Cardiac muscle cell (in vitro differentiated cells and primary cell): ENCODE measurements at places on chromosomes 6 and 20. TPM values are rescaled to one million over a fixed set of nuclear protein-coding genes. Genes with fewer than 3 reads are reported as not detected.

HLA-DQB1 gene
- 0.18 and 7.2 TPM in 2 replicates for total RNA-seq

MOXD1 gene
- total RNA-seq, result 19.0 and 30.6 TPM in 2 replicates

COL10A1 gene
- total RNA-seq, result 0.21 TPM in 1 of 2 replicates, not detected in the other

FERMT1 gene
- total RNA-seq, result 9.3 and 15.2 TPM in 2 replicates

RAMACL gene
- 0.14 and 0.45 TPM in 2 replicates for total RNA-seq

HLA-DOA gene
- total RNA-seq, result 0.25 and 0.74 TPM in 2 replicates

DNA sequence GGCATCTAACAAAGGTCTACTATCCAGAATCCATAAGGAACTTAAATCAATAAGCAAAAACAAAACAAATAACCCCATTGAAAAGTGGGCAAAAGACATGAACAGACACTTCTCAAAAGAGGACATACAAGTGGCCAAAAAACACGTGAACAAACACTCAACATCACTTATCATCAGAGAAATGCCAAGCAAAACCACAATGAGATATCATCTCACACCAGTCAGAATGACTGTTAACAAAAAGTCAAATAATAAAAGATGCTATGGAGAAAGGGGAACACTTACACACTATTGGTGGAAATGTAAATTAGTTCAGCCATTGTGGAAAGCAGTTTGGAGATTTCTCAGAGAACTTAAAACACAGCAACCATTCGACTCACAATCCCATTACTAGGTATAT is 19.4 kb upstream of the VNN1 start:
- H3K4me3 ChIP-seq, result no peak overlapping the region
- no peaks in the 10 kb centered on the region for H3K4me1 ChIP-seq
- no peaks in the 10 kb centered on the region for H3K36me3 ChIP-seq

DNA sequence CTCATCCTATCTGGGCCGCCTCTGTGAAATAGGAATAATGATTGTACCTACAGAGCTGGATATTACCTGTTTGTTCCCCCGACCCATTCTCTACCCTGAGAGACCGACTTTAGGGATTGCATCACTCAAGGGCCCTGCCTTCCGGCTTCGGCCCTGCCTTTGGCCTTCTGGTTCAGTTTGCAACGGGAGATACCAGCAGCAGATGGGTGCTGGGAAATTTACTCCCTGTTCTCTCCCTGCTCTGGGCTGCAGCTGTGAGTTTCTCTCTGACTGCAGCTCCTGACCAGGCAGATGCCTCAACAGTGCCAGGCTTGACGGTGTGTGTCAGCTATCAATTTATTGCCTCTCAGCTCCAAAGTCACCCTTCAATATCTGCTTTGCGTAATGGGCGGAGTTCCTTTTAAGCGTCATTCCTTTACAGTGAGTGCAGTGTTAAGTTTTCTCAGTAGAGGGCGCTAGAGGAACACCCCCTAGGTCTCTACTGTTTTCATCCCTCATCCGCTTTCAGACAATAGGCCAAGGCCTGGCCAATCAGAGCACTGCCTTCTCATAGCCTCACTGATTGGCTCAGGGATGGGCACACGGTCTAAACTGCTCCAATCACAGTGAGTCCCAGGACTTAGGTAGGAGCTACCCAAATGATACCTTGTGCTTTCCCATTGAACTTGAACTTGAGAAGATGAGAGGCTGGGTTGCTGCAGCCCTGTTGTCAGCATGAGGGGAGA is 30.0 kb downstream of the KCNG1 start:
- no peaks in the 10 kb centered on the region for H3K36me3 ChIP-seq
- peak; percentile 77 for DNase-seq
- no peaks in the 10 kb centered on the region for H3K4me1 ChIP-seq
- H3K27ac ChIP-seq, result no peak overlapping the region
- H3K27me3 ChIP-seq, result no peaks in the 10 kb centered on the region

DNA sequence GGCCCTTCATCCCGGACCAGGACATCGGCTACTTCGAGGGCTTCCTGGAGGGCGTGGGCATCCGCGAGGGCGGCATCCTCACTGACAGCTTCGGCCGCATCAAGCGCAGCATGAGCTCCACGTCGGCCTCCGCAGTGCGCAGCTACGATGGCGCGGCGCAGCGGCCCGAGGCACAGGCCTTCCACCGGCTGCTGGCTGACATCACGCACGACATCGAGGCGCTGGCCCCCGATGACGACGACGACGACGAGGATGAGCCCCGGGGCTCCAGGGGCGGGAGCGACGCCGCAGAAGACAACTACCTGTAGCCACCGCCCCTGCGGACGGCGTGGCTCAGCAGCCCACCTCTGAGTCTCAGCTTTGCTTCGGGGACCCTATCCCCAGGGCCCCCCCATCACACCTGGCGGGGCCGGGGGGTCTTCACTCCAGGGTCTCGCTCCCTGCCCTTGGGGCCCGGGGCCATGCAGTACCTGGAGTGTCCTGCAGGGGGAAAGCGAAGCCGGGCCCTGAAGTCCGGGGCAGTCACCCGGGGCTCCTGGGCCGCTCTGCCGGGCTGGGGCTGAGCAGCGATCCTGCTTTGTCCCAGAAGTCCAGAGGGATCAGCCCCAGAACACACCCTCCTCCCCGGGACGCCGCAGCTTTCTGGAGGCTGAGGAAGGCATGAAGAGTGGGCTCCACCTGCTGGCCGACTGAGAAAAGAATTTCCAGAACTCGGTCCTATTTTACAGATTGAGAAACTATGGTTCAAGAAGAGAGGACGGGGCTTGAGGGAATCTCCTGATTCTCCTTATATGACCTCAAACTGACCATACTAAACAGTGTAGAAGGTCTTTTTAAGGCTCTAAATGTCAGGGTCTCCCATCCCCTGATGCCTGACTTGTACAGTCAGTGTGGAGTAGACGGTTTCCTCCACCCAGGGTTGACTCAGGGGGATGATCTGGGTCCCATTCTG is 20.8 kb upstream of the HCK start:
- no peaks in the 10 kb centered on the region for H3K4me1 ChIP-seq
- DNase-seq, result peak; percentile 88
- no peak overlapping the region for H3K27ac ChIP-seq

- no peak overlapping the region for H3K27ac ChIP-seq
- DNase-seq, result no peak
- H3K36me3 ChIP-seq, result no peaks in the 10 kb centered on the region
Measured at GRCh38 chr6:127794405-127794804, 106.5 kb downstream of the THEMIS start.

- H3K4me1 ChIP-seq, result no peaks in the 10 kb centered on the region
- H3K27me3 ChIP-seq, result no peaks in the 10 kb centered on the region
- H3K36me3 ChIP-seq, result no peaks in the 10 kb centered on the region
- H3K4me3 ChIP-seq, result no peak overlapping the region
- H3K27ac ChIP-seq, result no peak overlapping the region
Measured at GRCh38 chr6:135567375-135568083, 70.0 kb upstream of the AHI1 start.

DNA sequence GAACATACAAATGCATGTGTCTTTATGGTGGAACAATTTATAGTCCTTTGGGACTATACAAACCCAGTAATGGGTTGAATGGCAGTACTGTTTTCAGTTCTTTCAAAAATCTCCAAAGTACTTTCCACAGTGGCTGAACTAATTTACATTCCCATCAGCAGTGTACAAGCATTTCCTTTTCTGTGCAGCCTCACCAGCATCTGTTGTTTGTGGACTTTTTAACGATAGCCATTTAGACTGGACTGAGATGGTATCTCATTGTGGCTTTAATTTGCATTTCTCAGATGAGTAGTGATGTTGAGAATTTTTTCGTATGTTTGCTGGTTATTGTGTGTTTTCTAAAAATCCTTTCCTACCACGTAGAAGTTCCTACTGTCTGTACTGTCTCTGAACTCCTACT is 327.2 kb upstream of the ZFP64 start:
- no peaks in the 10 kb centered on the region for H3K27me3 ChIP-seq
- no peak overlapping the region for H3K4me3 ChIP-seq
- no peak overlapping the region for H3K27ac ChIP-seq
- no peaks in the 10 kb centered on the region for H3K4me1 ChIP-seq

DNA sequence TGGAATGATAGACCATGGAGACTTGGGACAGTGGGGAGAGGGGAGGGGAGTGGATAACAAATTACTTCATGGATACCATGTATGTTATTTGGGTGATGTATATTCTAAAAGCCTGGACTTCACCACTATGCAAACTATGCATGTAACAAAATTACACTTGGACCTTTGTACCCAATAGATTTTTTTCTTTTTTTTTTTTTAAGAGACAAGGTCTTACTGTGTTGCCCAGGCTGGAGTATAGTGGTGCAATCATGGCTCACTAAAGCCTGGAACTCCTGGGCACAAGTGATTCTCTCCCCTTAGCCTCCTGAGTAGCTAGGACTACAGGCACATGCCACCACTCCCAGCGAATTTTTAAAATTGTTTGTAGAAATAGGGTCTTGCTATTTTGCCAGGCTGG is 45.3 kb downstream of the RIPOR2 start:
- no peak overlapping the region for H3K27ac ChIP-seq
- no peak for DNase-seq
- no peaks in the 10 kb centered on the region for H3K36me3 ChIP-seq
- no peak overlapping the region for H3K4me3 ChIP-seq
- peaks cover 14% of the 10 kb centered on the region for H3K4me1 ChIP-seq

DNA sequence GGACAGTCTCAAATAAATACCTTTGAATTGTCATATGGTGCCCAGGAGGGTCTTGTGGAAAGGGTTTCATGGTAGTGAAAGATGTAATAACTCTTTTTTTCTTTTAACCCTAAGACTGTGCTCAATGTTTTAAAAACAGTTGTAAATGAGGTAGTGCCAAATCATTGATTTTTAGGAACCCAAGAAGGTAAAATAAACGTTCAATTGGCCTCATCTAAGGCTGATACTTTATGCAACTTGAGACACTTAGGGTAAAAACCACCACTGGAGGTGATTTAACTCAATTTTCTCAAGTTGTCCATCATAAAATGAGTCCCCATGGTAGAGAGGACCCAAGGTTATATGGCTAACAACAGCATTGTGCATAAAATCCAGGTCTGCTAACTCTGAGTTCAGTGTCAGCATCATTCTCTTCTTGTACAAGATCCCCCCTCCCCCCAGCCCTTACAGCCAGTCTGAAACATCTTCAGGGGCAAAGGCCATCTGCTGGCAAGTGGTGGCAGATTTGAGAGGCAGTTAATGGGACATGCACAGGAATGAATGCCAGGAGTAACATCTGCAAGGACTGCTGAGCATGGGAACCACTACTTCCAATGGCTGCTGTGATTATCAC is 244.4 kb downstream of the GMPR start:
- DNase-seq, result no peak
- no peaks in the 10 kb centered on the region for H3K27me3 ChIP-seq
- H3K4me1 ChIP-seq, result peaks cover 21% of the 10 kb centered on the region
- peak overlapping the region; percentile 80 for H3K27ac ChIP-seq

- H3K36me3 ChIP-seq, result no peaks in the 10 kb centered on the region
- H3K27ac ChIP-seq, result no peak overlapping the region
- no peaks in the 10 kb centered on the region for H3K4me1 ChIP-seq
- H3K27me3 ChIP-seq, result no peaks in the 10 kb centered on the region
- no peak overlapping the region for H3K4me3 ChIP-seq
Measured at GRCh38 chr6:16985513-16986284, 116.2 kb upstream of the STMND1 start.

GRCh38 chr20:6863798-6864201 is 96.3 kb downstream of the BMP2 start:
- H3K4me1 ChIP-seq, result no peaks in the 10 kb centered on the region
- no peak for DNase-seq
- H3K27me3 ChIP-seq, result no peaks in the 10 kb centered on the region
- H3K4me3 ChIP-seq, result no peak overlapping the region

DNA sequence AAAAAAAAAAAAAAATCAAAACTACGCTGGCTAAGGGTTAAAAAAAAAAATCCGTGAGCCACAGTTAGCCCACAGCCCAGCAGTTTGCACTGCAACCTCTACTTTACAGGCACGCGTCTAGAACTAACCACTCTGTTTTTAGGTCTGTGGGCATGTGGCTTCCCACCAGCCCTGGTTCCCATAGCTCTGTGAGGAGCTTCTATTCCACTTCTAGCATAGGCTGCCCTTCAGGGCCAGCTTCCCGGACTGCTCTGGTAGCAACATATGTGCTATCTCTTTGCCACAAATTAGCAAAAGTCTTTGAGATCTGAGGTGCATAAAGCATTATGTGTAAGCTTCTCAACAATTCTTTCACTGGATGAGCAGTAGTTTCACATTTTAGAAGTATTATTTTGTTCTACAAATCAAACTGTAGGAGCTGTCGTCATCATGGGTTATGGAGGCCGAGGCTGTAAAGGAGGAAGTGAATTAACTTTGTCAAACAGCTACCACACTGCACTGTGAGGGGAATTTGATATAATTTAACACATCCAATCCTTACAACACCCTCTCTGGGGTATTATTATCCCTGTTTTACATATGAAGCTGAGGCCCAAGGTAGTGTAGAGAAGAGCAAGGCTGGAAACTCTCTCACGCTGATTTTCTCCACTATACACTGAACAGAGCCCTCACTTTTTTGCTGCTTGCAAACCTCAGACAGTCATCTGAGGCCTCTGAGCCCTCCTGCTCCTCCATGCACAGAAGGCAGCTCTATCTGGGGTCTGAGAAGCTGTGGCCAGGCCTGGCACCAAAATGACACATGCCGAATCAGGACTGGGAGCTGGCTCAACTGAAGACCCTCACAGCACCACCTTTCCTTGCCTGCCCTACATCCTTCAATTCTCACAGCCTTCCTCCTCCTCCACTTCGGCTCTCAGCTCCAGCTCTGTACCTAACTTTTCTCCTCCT is 35.4 kb downstream of the MAN1A1 start:
- no peak for DNase-seq
- H3K36me3 ChIP-seq, result no peaks in the 10 kb centered on the region
- H3K4me3 ChIP-seq, result no peak overlapping the region
- peaks cover 49% of the 10 kb centered on the region for H3K4me1 ChIP-seq
- H3K27me3 ChIP-seq, result no peaks in the 10 kb centered on the region

DNA sequence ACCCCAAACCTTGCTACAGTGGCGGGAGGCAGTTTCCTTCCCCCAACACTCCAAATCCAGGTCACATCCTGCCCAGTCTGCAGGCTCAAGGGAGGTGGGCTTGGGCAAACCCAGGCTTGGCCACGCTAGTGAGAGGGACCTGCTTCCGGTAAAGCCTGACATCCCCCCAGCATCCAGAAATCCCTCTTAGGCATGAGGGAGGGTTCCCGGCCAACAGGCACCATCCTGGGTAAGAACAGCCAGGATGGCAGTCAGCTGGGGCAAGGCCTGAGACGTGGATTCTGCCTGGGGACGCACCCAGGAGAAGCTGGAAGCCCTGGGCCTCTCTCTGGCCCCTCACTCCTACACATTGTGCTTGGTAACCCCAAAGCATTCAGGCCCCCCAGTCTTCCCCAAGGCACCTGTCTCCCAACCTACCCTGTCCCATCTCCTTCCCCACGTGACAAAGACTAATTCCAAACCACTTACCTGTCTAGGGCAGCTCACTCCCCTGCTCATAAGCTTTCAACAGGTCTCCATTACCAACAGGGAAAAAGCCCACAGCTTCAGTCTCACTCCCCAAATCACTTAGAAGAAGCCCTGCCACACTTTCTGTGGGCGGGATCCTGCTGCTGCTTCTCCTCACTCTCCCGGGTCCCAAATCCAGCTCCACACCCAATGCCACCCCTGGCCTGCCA is 2.1 kb downstream of the C20orf144 start:
- no peaks in the 10 kb centered on the region for H3K27me3 ChIP-seq
- peak overlapping the region; percentile 44 for H3K4me3 ChIP-seq
- H3K4me1 ChIP-seq, result peaks cover 11% of the 10 kb centered on the region
- H3K27ac ChIP-seq, result peak overlapping the region; percentile 29
- no peak for DNase-seq
- peaks cover 13% of the 10 kb centered on the region for H3K36me3 ChIP-seq
